ENCODE measurements at places on chromosomes 2 and 18.

DNA sequence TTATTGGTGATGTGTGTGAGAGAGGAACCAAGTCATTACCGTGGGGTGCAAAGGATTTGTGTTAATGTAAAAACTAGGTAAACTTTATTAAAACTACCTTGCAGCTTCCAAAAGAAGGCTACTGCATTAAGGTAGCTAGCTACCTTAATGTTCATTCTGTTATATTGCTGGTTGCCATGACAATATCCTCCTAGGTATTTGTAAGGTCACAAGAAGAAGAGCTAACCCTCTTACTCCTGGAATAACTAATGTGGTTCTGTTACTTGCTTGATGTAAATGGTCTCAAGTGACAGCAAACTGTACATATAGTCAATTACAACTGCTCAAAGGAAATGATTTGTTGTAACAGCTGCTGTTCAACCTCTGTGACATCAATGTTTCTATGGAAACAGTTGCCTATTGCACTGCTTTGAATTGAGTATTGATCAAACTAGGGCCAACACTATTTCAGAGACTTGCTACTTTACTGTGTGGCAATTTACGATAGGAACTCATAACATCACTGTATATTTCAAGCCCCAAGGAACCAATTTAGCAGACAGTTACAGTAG is 319.8 kb upstream of the HNRNPA3 start:
- DNase-seq, result no peak

DNA sequence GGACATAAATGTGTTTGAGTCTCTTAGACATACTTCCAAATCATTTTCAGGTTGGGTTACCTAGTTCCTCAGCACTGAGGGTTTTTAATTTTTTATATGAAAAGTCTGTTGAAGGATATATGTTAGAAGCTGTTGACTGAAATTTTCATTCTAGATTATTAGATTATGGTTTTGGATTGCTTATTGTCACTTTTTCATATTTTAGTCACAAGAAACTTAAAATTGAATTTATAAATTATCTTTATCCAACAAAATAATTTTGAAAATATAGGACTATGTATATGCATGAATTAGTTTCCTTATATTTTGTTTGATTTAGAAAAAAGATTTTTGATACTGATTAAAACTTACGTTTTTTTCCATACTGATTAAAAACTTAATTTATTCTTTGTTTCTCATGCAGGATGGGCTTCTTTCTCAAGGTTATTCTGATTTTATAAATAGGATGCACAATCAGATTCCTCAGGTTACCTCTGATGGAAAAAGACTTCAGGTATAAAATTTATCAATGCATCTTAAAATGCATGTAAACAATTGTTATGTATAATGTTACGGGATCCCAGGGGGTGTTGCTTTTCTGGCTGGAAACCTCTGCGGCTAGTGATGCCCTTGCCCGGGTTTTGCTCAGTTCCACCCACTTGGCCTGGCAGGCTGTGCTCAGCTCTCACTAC is 26.2 kb downstream of the DDX1 start:
- DNase-seq, result no peak

- no peak for DNase-seq
These were observed 220.8 kb downstream of the ALK start for GRCh38 chr2:29700560-29700959.

- DNase-seq, result no peak
These were observed 95.5 kb upstream of the CREB1 start for GRCh38 chr2:207434306-207434705.

DNA sequence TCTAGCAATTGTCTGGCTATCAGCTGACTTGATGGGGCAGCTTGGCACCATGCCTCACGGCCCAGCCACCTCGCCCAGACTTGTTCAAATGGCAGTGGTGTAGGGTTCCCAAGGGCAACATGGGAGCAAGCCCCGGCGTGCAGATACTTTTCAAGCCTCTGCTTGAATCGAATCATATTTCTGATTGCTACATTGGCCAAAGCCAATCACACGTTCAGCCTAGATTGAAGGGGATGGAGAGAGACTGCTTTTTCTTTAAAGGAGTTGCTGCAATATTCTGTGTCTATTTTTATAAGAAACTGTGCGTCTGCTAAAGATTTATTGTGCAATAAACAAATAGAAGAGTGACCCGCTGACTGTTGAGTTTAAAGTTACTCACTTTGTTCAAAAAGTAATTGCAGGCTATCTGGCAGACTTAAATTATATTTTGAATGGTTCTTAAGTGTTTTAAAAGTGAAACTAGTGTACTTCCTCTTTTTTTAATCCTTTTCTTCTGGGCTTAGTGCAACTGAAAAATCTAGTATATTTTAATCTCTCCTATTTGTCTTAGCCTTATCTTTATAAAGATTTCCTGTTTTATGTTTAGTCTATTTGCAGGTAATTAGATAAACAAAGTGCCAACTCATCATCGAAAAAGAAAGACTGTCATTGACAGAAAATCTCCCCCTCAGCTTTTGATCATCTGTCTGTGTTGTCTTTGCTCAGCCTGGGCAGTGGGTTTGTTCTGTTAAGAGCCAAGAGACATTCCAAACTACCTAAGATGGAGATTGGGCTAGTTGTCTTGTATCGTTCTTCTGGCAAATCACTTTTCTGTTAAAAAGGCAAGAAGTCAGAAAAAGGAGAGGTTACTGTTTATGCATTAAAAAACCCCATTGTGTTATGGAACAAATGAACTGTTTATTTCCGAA is 156.1 kb downstream of the TPGS2 start:
- no peak for DNase-seq

GRCh38 chr2:26064846-26065245 is 31.0 kb downstream of the RAB10 start:
- no peak for DNase-seq

GRCh38 chr2:98374958-98375570 is 28.8 kb downstream of the CNGA3 start:
- no peak for DNase-seq

GRCh38 chr18:32846896-32847295 is 74.1 kb upstream of the KLHL14 start:
- no peak for DNase-seq

- no peak for DNase-seq
These were observed 1526.0 kb downstream of the LRP1B start for GRCh38 chr2:140604788-140605187.

DNA sequence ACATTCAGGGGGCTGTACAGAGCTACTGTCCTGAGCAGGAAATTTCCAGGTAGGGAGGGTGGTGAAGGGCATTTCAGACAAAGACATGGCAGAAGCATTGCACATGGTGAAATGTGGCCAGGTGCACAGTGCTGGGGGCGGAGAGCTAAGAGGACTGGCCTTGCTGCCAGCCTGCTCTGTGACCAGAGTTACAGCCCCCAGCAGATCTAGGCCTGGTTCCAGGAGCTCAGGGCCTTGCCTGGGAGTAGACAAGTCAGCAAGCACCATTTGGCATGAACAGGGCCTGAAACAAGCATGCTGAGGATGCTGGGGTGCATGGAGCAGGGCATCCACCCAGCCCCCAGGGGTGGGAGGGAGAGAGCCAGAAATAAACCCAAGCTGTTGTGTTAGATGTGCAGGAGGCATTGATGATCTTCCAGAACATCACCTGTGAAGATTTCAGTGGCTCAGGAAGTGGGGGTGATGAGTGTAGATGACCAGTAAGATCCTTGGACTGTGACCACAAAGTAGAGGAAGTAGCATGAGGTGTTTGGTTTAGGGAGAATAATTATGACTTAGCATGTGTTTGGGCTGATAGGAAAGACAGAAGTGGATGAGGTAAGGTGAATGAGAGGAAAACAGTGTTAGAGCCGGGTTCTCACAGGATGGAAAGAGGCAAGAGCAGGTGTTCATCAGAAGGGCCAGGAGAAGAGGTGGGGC is 61.1 kb downstream of the COA5 start:
- no peak for DNase-seq

- no peak for DNase-seq
These were observed 22.1 kb downstream of the PTRHD1 start for GRCh38 chr2:24771061-24771460.

DNA sequence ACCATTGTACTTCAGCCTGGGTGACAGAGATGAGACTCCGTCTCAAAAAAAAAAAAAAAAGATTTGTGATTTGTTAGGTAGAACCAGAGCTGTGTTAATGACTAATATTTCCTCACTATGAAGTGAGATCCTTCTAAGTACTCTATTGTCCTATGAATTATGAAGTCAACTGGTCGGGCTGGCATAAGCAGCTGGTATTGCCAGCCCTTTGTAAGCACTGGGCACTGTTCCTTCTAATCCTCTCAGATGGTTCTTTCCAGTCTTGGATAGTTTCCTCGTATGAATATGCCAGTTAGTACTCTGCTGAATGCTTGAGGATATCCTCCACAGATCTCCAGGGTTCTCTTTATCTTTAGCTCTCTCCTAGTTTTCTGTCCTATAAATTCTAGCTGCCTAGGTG is 223.1 kb upstream of the SP5 start:
- no peak for DNase-seq

DNA sequence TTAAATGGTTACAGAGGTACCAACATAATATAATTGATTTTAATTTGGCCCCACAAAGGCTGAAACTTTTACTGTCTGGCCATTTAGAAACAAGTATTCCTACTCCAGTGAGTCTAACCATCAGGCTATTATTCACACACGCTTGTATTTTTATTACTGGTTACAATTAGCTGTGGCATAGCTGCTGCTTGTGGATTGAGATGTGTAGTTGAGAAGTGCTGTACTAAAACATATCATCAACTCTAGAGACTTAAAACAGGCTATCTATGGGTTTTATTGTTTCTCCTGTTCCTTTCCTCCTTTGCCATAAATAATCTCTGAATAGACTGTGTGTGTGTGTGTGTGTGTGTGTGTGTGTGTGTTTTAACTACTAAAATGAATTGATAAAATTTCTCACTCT is 530.2 kb downstream of the CCDC85A start:
- DNase-seq, result no peak

- DNase-seq, result no peak
These were observed 768.2 kb downstream of the NRXN1 start for GRCh38 chr2:50263728-50264127.

DNA sequence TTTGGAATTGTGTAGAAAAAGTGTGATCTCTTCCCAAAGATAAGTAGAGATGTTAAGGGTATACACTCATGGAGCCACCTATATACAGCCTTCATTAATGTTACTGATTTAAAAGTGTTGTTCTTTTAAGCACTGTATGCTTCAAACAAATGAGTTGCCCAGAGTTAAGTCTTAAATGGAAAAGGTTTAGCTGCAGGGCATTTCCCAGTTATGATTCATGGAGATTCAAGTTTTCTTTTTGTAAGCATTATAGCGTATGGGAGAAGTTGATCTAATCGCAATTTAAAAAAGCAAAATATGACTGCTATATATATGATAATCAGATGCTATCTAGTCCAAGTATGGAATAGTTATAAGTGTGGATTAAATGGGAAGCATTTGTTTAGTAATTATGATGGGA is 4.8 kb downstream of the PDK1 start:
- no peak for DNase-seq

GRCh38 chr2:161165266-161165665 is 5.0 kb downstream of the TANK start:
- DNase-seq, result no peak

DNA sequence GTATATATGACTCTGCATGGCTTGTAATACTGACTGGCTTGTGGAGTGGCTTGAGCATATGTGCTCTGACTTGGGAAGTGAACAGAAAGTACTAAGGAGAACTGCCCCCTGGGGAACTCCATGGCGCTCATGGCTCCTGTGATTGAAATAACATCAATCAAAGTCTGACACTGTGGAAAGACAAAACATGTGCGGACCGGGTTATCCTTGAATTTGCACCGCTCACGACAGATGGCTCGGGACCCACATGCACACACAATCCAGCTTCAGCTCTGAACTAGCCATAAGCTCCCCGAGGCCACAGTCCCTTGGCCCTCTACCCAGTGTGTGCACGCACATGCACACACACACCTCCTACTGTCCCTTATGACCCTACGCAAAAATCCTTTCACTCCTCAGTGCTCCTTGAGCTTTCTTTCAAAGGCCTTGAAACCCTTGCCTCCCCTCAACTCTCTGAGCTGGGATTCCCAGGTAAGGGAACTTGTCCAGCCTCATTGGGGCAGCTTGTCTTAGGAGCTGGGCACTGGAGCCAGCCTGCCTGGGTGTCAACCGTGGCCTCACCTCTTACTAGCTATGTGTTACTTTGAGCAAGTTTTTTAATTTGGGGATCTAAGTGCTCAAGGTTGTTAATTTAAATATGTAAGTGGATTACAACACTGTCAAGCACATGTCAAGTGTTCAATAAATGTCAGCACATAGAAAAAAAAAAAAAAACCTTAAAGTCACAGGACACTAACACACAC is 43.6 kb downstream of the MRPS5 start:
- DNase-seq, result no peak

DNA sequence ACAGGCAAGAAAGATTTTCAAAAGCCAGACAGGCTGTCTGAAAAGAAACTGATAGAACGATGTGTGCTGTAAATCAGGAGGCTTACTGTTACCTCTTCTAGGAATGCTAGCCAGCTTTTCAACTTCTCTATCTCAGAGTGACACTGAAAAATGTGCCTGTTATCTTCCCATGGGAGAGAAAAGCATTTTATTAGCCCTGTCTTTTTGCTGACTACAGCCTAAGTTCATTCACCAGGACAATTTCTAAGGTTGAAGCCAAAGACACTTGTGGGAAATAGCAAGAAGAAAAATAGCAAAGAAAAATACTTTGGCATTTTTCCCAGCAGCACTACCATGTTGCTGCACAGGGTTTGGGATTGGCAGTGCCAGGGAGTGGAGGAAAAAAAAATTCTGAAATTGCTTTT is 34.0 kb downstream of the ABCB11 start:
- no peak for DNase-seq

DNA sequence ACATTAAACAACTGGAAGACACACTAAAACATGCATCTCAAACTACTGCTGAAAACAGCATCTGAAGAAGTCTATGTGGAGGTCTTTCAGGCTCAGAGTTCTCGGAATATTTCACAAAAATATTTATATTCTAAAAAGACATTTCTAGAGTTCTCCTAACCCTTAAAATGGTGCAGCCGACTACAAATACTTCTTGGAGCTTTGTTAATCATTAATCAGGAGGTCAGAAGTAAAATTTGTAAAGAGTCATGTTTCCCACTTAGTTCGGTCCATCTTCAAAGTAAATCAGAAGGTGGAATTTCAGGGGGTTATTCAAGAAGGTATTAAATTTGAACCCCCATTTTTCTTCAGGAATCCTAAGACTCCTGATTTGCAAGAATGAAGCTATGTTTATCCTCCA is 72.7 kb downstream of the FAM228A start:
- no peak for DNase-seq

- no peak for DNase-seq
These were observed 57.3 kb upstream of the PSMD14 start for GRCh38 chr2:161250864-161251436.

DNA sequence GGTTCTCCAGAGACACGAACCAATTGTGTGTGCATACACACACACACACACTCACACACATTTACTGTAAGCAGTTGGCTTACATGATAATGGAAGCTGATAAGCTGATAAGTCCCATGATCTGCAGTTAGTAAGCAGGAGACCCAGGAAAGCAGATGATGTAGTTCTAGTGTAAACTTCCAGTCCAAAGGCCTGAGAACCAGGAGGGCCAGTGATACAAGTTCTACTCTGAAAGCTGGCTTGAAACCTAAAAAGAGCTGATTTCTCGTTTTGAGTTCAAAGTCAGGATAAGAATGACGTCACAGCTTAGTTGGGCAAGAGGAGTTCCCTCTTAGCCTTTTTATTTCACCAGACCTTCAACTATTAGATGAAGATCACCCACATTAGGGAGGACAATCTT is 558.8 kb upstream of the PIK3C3 start:
- DNase-seq, result no peak

GRCh38 chr2:128501700-128502099 is 183.0 kb upstream of the HS6ST1 start:
- DNase-seq, result no peak
